GM13976 (cell line): ENCODE measurements at places on chromosomes 7 and 10.

- DNase-seq: no peak
These were observed 22.9 kb upstream of the GPR22 start for GRCh38 chr7:107446988-107447387.

DNA sequence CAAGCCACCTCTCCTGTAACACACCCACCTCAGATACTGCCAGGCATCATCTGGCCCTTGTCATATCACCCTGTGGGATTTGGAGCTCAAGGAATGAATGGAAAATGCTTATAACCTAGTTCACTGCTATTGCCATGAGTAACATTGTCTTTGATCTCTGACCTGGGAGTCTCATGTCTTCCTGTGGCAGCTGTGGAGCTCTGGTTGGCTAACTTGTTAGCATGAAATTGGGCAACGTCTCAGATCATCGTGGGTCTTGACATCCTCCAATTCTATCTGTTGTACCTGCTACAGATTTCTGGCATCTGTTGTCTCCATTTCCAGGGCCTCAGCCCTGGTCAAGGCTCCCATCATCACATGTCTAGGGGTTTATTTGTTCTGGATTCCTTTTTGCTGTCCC lies 2.2 kb upstream of the TMEM270 start:
- DNase-seq: no peak

DNA sequence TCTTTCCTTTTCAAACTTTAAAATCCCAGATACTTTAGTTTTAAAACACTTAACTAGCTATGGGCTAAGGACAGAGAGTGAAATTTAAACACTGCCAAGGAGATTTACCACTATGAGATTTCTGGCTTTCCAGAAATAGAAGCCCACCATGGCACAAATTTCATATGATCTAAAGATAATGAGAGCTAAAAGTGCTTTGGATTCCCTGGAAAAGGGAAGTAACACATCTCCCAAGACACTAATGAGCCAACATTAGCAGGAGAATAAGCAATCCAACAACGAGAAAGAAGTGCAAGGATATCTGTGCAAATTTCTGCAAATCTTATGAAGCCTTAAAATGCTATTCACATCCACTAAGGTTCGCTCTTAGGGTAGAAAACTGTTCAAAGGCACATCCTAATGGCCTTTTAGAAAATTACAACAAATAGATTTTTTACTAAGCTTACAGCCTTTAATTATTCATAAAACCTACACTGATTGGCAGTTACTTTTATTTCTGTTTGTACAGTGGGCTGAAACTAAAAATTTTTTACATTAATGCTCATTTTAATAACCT lies 100.3 kb downstream of the RAPGEF5 start:
- no peak for DNase-seq

DNA sequence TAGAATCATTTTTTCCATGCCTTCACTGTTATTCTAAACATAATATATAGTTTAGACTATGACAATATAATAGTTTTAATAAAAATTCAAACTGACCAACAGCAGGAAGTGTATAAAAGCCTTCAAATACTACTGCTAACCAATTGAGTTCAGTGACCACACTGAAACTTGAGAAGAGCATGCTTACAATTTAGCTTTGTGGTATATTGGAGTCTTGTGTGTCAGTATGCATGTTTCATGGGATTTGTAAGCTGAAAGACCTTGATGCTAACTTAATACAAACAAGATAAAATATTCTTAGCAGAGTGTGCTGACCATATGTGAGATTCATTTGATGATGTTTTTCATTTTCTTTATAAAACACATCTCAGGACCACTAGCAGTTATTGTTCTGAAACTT lies 395.5 kb downstream of the SUGCT start:
- DNase-seq: no peak

- DNase-seq: no peak
These were observed 46.2 kb downstream of the CAV1 start for GRCh38 chr7:116571037-116571436.

DNA sequence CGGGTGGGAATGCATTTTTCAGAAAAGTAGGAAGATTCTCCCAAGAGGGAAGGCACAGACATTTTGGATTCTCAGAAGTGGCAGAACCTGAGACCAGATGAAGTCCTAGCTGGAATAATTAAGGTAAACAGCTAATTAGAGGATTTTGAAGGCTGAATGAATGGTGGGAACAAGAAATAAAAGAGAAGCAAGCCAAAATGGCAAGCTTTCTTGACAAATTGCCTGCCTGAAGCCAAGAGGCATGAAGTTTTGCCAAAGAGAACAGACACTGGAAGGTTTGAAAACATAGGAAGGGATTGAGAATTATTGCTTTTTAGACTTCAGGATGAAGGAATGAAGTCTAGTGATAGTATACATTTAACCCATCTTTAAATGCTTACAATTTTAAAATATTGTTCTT lies 115.0 kb upstream of the SEM1 start:
- DNase-seq: no peak

DNA sequence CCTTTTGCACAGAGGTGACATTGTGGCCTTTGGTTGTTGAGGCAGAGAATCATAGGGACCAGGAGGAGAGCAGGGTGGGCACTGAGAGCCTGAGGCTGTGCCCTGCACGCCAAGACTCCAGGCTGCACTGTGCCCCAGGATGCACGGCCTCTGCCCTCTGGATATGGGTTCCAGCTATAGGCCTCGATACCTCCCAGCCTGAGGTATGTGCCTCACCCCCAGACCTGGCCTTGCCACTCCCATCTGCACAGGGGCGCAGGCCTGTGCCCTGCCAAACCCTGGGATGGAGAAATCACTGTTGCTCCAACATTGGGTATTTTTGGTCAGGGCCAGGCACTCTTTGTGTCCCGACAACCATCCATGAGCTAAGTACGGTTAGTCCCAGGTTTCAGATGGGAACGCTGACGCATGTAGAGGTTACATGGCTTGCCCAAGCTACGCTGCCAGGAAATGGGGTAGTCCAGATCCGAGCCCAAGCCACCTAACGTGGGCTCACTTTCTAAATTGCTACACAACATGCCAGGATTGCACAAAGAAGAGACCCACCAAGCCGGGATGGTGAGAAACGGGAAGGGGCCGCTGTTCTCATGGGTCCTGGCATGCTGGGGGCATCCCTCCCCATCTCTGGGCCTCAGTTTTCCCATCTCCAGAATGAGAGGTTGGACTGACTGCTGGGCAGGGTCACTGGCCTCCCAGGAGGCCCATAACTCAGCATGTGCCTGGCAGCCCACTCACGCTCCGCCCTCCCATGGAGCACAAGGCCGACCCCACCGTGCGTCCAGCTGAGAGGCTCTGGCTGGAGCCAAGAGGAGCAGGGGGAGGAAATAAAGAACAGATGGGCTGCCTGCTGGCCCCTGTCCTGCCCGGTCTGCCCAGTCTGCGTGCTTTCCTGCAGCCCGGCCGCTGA lies 44.2 kb downstream of the ZCCHC24 start:
- no peak for DNase-seq

DNA sequence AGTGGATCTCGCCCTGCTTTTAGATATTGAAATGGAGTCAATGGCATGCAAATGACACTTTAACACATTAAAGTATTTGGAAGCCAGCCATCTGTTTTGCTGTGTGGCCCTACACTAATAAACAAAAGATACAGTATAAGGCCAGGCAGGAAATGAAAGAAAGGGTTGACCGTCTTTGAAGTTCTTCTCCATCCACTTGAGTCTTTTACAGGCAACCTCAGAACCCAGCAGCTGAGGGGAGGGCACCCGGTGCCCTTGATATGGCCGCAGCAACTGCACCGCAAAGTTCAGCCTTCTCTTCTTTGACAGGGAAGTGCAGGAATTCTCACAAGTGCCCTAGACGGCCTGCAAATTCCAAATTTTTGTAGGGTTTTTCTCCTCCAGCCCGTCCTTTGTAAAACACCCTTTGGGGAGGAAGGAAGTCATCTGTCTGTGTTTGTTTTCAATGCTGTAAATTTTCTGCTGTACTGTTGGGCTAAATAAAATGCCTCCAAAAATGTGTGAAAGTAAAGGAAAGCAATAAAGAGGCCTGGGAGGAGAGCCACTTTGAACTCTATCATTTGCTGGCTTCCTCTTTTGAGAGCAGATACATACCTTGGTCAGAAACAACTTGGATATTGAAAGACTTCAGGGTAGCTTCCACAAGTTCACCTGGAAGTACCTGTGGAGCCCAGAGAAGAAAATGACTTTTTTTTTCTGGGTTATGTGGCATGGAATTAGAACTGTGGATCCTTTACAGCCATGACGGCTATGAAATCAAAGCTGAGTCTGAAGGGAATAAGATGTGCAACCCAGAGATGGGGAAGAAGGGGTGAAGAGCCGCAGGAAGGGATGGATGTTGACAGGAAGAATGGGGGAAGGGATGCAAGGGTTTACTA lies 3.6 kb downstream of the HOXA1 start:
- no peak for DNase-seq

- DNase-seq: peak; percentile 8
These were observed 274.7 kb upstream of the HGF start for GRCh38 chr7:82044497-82045080.

DNA sequence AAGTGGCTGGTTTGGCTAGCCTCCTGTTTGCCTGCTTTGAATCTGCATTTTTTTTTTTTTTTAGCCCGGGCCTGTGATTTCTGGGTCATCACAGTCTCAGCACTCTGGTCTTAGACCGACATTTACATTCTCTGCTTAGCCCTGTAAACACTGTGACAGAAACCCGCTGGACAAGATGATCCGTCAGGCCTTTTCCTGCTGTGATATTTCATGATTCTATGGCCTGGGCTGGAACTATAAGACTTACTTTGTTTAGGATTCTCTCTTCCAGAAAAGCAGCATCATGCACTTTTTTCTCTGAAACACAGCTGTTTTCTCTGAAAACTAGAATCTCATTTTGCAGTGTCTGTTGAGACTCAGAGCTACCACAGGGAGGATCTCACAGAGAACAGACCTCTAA lies 705.5 kb downstream of the GRID1 start:
- DNase-seq: no peak

DNA sequence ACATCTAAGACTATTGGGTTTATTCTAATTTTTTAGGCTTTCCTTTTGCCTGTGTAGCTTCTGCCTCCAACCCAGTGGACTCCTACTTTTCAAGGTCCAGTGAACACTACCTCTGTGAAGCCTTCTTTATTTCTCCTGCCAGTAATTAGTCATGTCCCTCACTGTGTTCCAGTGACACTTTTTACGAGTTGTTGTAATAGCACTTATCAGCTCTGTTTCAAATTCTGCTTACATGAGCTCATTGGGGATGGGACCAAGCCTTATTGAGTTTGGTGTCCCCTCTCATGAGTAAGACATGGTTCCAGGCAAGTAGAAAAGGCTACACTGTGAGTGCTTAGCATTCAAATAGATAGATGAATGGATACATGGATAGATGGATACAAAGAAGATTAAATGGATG lies 184.6 kb downstream of the HIBADH start:
- DNase-seq: no peak

GRCh38 chr10:110664483-110665420 lies 20.6 kb downstream of the RBM20 start:
- no peak for DNase-seq

GRCh38 chr10:130480491-130480890 lies 344.3 kb downstream of the GLRX3 start:
- DNase-seq: no peak

DNA sequence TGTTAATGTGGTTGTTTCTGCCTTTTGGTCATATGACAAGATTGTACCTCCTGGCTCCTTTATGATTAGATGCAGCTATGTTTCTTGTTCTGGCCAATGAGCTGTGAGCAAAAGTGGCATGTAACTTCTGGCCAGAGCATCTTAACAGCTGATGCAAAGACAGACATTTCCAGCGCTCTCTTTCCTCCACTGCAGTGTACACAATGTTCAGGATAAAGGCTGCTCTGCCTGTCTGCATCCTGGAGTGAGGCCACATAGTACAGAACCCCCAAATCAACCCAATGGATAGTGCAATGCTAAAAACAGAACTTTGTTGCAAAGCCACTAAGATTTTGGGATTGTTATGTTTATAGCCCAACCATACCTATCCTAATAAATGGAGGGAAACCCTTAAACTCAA lies 17.9 kb downstream of the EPC1 start:
- DNase-seq: no peak

- no peak for DNase-seq
These were observed 33.4 kb upstream of the NPVF start for GRCh38 chr7:25261545-25262140.

DNA sequence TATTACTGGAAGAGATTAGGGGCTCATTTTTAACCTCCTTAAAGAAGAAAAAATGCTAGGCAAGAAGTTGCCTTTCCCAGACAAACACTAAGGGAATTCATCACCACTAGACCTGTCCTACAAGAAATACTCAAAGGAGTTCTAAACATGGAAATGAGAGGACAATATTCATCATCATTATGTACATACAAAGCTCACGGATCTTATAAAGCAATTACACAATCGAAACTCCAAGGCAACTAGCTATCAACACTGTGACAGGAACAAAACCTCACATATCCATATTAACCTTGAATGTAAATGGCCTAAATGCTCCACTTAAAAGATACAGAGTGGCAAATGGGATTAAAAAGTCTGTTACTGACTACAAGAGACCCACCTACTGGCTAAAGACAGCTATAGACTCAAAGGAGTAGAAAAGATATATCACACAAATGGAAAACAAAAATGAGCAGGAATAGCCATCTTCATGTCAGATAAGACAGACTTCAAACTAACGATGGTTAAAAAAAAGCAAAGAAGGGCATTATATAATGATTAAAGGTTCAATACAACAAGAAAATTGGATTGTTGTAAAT lies 246.6 kb downstream of the ADRA2A start:
- no peak for DNase-seq

GRCh38 chr7:5207131-5207530 lies 17.1 kb downstream of the WIPI2 start:
- no peak for DNase-seq

DNA sequence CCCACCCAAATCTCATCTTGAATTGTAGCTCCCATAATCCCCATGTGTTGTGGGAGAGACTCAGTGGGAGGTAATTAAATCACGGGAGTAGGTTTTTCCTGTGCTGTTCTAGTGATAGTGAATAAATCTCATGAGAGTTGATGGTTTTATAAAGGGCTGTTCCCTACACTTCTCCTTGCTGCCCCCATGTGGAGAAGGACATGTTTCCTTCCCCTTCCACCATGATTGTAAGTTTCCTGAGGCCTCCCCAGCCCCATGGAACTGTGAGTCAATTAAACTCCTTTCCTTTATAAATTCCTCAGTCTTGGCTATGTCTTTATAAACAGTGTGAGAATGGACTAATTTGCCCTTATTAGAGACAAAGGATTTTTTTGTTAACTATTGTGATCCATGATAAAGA lies 48.5 kb upstream of the MKX start:
- DNase-seq: no peak

GRCh38 chr10:77371848-77372799 lies 265.5 kb downstream of the KCNMA1 start:
- no peak for DNase-seq

GRCh38 chr7:135634191-135634878 lies 28.0 kb upstream of the STMP1 start:
- DNase-seq: no peak

DNA sequence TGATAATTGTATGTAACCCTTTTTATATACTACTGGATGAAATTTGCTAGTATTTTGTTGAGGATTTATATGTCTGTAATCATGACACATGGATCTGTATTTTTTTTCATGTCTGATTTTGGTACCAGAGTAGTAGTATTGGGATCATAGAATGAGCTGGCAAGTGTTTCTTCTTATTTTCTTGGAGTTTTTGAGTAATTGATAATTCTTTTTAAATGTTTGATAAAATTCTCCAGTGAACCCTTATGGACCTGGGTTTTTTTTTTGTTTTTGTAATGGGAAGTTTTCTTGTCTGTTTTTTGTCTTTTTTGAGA lies 28.4 kb downstream of the ZNF33A start:
- no peak for DNase-seq
